ENCODE measurements at places on chromosomes 1 and 21. TPM values are rescaled to one million over a fixed set of nuclear protein-coding genes. Genes with fewer than 3 reads are reported as not detected.

DNA sequence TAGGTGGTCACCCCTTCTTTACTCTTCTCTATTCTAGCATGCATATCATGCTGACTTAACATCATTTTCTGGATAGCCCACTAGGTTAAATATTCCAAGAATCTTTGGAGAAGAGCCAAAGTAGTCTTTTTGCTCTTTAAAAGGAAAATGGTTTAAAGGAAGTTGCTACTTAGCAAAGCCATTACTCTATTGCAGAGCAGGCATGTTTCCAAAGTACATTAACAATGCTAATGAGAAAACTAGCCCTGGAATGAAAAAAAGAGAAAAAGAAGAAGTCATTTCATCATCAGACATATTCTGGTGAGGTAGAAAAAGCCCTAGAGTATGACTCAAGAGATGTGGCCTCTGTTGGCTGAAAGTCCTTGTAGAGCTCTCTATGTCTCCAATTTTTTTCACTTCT is 74.0 kb downstream of the NUF2 start:
- H3K4me3 ChIP-seq: no peak overlapping the region
- no peak for DNase-seq

The CYP2J2 gene
- 0.29 TPM for total RNA-seq

GRCh38 chr1:228002792-228003191 is 4.0 kb upstream of the WNT3A start:
- H3K4me1 ChIP-seq: 0 out of 2 replicates have a peak, but pooled peaks cover 4% of the 10 kb centered on the region
- no peak overlapping the region for H3K27ac ChIP-seq
- no peaks in the 10 kb centered on the region for H3K36me3 ChIP-seq
- H3K4me3 ChIP-seq: no peak overlapping the region

The GBP6 gene
- total RNA-seq: not detected

DNA sequence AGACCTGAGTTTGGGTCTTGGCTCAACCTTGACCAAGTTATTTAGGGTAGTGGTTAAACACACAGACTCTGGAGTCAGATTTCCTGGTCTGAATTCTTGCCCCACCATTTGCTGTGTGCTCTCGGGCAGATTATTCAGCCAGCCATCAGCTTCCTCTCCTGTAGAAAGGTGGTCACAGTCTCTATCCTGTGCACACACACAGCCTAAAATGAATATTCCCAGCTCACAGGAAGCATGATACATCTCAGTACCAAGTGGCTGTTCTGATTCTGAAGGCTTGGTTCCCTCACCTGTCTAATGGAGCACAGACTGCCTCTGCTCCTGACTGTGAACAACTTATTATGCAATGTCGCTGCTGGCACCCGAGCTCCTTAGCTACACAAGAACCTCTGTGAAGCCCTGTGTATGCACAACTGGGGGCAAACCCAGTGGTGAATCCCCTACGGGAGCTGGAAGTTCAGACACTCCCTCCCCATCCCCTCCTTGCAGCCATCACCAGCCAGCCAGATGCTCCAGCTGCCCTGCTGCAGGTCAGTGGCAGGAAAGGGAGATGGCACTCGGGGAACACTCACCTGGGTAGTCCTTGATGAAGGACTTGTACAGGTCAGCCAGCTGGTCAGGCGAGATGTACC is 13.7 kb downstream of the ENO1 start:
- H3K36me3 ChIP-seq: peaks cover 19% of the 10 kb centered on the region
- no peak overlapping the region for H3K27ac ChIP-seq
- H3K4me1 ChIP-seq: no peaks in the 10 kb centered on the region
- no peak for DNase-seq
- no peak overlapping the region for H3K4me3 ChIP-seq

The RGSL1 gene
- not detected for total RNA-seq

GRCh38 chr21:42754270-42754933 is 101.0 kb downstream of the PDE9A start:
- no peaks in the 10 kb centered on the region for H3K4me1 ChIP-seq
- H3K4me3 ChIP-seq: no peak overlapping the region
- H3K36me3 ChIP-seq: no peaks in the 10 kb centered on the region

DNA sequence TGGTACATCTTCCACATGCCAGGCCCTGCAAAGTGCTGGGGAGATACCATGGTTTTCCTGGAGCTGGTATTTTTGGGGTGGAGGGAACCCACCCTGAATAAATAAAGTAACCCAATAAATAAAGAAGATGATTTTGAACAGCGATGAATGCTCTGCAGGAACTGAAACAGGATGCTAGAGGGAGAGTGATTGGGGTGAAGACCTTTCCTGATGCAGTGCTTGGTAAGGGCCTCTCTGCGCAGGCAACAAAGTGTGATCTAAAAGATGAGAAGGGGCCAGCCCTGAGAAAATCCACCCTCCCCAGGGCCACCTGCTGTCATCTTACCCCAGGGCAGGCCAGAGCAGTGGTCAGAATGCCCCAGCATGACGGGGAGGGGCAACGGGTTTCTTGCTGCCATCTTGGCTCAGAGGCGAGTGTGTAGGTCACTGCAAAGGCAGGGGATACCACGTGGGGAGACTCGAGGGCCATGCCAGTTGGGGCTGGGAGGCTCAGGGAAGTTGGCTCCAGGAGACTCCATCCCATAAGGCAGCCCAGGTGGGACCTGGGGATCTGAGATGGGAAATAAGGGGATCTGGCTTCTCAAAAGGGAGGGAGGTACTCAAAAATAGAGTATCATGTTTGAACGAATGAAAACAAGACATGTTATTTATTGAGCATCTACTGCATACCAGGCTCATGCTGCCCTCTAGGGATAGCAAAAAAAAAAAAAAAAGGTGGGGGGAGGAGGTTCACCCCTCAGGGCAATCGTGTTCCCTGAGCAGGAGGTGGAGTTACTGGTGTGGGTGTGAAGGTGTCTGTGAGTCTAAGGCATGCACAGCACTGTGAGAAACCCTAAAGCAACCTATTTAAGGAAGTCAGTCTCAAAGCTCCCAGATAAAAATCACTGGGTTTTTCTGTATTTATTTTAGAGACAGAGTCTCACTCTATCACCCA is 2.8 kb downstream of the SRARP start:
- no peaks in the 10 kb centered on the region for H3K4me1 ChIP-seq
- DNase-seq: no peak
- H3K27me3 ChIP-seq: no peaks in the 10 kb centered on the region
- no peak overlapping the region for H3K27ac ChIP-seq
- H3K4me3 ChIP-seq: no peak overlapping the region

The EVA1B gene
- 5.5 TPM for total RNA-seq

GRCh38 chr21:42262831-42263231 is 43.9 kb downstream of the ABCG1 start:
- H3K27me3 ChIP-seq: no peaks in the 10 kb centered on the region
- peaks cover 8% of the 10 kb centered on the region for H3K4me1 ChIP-seq
- H3K27ac ChIP-seq: no peak overlapping the region
- no peaks in the 10 kb centered on the region for H3K36me3 ChIP-seq

- H3K27ac ChIP-seq: peak overlapping the region; percentile 54
- no peaks in the 10 kb centered on the region for H3K36me3 ChIP-seq
- peaks cover 45% of the 10 kb centered on the region for H3K4me1 ChIP-seq
- no peak overlapping the region for H3K4me3 ChIP-seq
- H3K27me3 ChIP-seq: no peaks in the 10 kb centered on the region
Measured at GRCh38 chr1:16183179-16183578, 27.3 kb upstream of the EPHA2 start.

The EPHB2 gene
- total RNA-seq: 31.5 TPM

The CSF3R gene
- 1.3 TPM for total RNA-seq

- no peak for DNase-seq
- H3K27me3 ChIP-seq: no peaks in the 10 kb centered on the region
- H3K4me1 ChIP-seq: no peaks in the 10 kb centered on the region
Measured at GRCh38 chr1:216809649-216810048, 86.4 kb upstream of the ESRRG start.

The TMEM222 gene
- 26.7 TPM for total RNA-seq

The KPRP gene
- not detected for total RNA-seq

The MAGOH gene
- 74.2 TPM for total RNA-seq

DNA sequence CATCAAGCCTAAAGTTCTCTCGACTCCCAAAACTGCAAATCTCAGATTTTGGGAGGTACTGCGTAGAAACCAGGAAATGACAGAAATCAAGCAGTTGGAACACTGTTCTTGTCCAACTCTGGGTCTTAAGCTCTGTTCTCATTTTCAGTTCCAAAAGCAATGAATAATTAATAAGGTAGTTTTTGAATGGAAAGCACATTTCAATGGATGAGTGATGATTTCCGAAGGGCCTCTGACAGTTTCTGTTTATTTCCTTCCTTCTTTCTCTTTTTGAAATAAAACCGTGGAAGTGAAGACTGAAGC is 20.9 kb upstream of the TARBP1 start:
- H3K4me3 ChIP-seq: no peak overlapping the region
- H3K27ac ChIP-seq: no peak overlapping the region
- H3K27me3 ChIP-seq: no peaks in the 10 kb centered on the region
- no peak for DNase-seq
- H3K4me1 ChIP-seq: peaks cover 11% of the 10 kb centered on the region
- H3K36me3 ChIP-seq: no peaks in the 10 kb centered on the region

The KRTAP13-2 gene
- total RNA-seq: not detected

DNA sequence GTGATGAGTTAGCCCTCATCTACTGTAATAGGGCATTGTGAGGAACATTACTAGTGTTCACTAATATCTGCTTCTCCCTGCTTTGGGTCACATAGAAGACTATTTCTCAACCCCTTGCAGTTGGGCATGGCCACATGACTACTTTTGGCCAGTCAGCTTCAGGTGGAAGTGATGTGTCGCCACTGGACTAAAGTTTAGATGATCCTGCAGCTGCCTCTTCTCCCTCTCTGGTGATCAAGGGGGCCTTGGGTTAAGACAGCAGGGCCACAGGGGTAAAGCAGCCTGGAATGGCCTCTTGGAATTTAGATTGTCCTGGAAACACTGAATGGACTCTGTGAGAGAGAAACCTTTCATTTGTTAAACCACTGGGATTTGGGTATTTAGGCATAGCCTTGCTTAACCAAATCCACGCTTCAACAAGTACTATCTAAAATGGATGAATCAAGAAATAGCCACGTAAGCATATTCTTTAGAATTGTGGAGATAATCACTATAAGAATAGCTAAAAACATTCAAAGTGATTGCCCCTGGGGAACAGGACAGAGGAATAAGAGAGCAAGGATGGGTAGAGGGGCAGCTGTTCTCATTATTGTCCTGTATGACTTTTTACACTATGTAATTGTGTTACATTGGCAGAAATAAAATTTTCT is 41.2 kb downstream of the OPRD1 start:
- H3K27ac ChIP-seq: no peak overlapping the region
- H3K36me3 ChIP-seq: no peaks in the 10 kb centered on the region
- no peaks in the 10 kb centered on the region for H3K4me1 ChIP-seq
- H3K4me3 ChIP-seq: no peak overlapping the region

DNA sequence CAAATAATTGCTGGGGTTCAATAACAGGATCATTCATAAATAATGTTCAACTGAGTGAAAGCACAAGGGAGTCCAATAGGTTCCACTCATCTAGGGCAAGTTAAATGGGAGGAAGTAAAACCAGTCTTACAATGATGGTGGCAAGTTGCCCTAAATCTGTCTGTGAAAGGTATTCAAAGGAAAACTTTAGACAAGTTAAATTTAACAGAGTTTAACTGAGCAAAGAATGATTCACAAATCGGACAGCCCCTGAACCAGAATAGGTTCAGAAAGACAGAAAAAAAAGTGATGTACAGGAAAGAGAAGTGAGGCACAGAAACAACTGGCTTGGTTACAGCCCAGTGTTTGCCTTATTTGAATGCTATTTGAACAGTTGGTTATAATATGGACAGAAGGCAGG is 183.5 kb upstream of the ADGRL4 start:
- no peak for DNase-seq
- no peak overlapping the region for H3K4me3 ChIP-seq
- H3K4me1 ChIP-seq: no peaks in the 10 kb centered on the region
- no peaks in the 10 kb centered on the region for H3K27me3 ChIP-seq
- no peaks in the 10 kb centered on the region for H3K36me3 ChIP-seq
- no peak overlapping the region for H3K27ac ChIP-seq

GRCh38 chr1:25989440-25990234 is 8.2 kb downstream of the PAFAH2 start:
- no peaks in the 10 kb centered on the region for H3K36me3 ChIP-seq
- H3K4me3 ChIP-seq: no peak overlapping the region
- H3K4me1 ChIP-seq: peaks cover 9% of the 10 kb centered on the region
- DNase-seq: no peak
- H3K27me3 ChIP-seq: no peaks in the 10 kb centered on the region

The CR1L gene
- total RNA-seq: not detected

DNA sequence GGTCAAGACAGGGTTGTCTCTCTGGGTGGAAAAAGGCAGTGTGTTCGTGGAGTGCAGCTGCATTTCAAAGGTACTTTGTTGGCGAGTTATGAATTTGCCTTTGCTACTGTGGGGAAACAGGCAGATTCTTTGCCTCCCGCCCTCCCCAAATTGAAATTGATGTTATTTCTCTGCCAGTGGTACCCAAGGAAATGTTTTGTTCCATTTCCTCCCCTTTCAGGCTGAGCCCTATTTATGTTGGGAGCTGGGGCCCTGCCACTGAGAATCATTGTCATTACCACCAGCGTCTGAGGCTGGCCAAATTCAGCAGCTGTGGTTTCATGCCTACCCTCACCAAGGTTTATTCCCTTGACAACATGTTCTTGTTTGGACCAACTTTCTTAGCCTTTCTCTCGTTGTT is 48.5 kb upstream of the OLIG2 start:
- H3K4me1 ChIP-seq: no peaks in the 10 kb centered on the region
- H3K27me3 ChIP-seq: no peaks in the 10 kb centered on the region
- no peak overlapping the region for H3K27ac ChIP-seq

The CYYR1 gene
- not detected for total RNA-seq
